ENCODE measurements at places on chromosomes 7 and 10.

GRCh38 chr10:122197611-122198222 is 73.4 kb upstream of the BTBD16 start:
- DNase-seq, result no peak

DNA sequence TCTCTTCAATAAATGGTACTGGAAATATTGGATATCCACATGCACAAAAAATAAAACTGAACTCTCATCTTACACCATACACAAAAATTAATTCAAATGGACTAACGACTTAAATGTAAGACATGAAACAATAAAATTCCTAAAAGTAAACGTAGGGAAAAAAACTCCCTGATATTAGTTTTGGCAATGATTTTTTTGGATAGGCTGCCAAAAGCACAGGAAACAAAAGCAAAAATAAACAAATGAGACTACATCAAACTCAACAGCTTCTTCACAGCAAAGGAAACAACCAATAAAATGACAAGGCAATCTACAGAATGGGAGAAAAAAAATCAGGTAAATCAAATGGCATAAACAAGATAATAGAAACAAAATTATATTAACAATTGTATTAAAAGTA is 65.7 kb downstream of the ORC5 start:
- no peak for DNase-seq

- no peak for DNase-seq
These were observed 11.4 kb upstream of the ZNF12 start for GRCh38 chr7:6718124-6718523.

GRCh38 chr7:143512488-143513340 is 35.0 kb downstream of the TAS2R41 start:
- DNase-seq, result no peak

- no peak for DNase-seq
These were observed 32.6 kb downstream of the CDH23 start for GRCh38 chr10:71429304-71429703.

GRCh38 chr7:151648429-151648828 is 128.7 kb upstream of the RHEB start:
- DNase-seq, result no peak

DNA sequence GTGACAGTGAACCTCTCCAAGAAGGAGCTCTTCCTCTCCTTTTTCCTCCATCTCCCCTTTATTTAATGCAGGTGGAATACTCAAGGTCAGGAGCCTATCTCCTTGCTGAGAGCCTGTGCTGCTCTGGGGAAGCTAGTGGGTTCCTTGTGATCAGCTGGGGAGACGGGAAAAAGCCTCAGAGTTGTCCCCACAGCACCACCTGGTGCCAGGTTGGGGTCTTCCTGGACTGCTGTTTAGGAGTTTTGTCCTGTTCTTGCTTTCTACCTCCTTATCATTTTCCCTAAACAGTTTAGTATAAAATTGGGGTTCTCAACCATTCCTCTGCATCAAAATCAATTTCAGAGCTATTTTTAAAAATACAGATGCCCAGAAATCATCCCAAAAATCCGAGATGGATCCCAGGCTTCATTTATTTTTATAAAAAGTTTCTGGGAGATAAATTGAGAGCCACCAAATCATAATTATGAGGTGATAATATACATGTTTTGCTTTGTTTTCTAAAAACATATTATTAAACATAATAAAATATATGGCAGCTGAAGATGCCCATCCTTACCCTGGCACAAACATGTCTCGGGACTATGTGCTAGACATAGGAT is 44.3 kb downstream of the MACC1 start:
- peak; percentile 26 for DNase-seq

GRCh38 chr10:74787457-74787856 is 38.9 kb upstream of the KAT6B start:
- DNase-seq, result no peak

GRCh38 chr10:103501186-103501585 is 7.7 kb downstream of the NEURL1 start:
- DNase-seq, result no peak

DNA sequence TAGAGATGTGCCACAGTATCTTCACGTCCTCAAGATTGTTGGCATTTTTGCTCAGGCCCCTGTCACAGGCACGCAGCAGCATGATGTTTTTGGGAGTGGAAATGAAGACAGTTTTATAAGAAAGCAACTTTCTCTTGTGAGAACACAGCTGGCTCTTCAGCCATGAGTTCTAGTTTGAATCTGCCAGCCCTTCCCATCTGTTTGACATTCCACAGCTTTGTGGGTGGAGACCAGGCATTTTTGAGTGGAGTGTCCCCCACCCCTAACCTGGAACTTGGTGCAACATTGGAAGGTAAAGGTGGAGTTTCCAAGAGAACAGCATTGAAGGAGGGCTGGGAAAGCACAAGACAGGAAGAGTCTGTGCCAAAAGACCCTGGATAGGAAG is 253.1 kb upstream of the IGFBP3 start:
- no peak for DNase-seq

- DNase-seq, result no peak
These were observed 4.4 kb downstream of the NAT16 start for GRCh38 chr7:101175664-101176063.

DNA sequence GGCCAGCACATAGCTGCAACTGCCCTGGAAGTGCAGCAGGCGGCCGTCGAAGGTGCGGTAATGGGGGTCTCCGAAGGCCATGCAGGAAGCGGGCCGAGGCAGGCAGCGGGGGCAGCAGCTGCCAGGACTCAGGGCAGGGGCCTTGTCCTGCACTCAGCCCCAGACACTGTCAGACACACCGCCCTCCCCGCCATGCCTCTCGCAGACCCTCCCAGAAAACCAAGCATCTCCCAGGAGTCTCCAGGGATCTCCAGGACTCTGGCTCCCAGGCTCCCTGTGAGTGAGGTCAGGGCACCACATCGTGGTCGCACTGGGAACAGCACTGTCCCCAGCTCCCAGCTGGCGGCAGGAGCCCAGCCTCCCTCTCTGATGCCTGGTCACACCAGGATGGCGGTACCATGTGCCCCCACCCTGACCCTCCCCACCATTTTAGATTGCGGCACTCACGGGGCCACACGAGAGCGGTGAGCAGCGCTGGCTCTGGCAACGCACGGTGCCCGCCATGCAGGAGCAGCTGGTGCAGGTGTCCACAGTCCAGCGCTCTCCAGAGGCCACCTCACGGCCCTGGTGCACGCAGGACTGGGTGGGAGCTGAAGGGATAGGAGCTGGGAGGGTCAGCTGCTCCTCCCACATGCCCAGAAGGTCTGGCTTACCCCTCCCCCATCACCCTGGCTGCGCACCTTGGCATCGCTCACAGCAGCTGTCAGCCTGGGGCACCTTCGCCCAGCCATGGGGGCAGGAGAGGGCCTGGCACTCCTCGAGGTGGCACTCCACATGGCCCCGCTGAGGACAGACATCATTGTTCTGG is 17.5 kb downstream of the ATP6V1F start:
- no peak for DNase-seq

- no peak for DNase-seq
These were observed 179.3 kb downstream of the PFKFB3 start for GRCh38 chr10:6382081-6382480.

- no peak for DNase-seq
These were observed 13.4 kb upstream of the NPFFR1 start for GRCh38 chr10:70297224-70297623.

- DNase-seq, result no peak
These were observed 92.9 kb downstream of the CTNNA3 start for GRCh38 chr10:67603086-67603485.

GRCh38 chr7:47536661-47537611 is 45.0 kb downstream of the TNS3 start:
- no peak for DNase-seq

- DNase-seq, result no peak
These were observed 110.5 kb downstream of the SVIL start for GRCh38 chr10:29524294-29524693.

DNA sequence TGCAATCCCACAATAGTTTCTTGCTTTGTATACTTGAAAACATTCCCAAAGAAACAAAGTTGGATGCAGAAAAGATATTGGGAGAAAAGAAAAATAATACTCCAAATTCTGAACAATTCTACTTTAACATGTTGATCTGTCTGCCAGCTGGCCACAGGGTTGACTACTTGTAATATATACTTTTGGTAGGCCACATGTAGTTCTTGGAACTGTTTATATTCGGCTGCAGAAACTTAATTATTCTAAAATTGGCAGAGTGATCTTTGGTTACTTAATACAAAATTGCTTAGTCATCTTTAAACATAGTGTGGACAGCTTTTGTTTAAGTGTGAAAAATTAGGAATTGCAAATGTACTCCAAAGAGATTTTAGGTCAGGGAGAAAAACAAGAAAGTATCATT is 76.0 kb downstream of the CALD1 start:
- DNase-seq, result no peak

- no peak for DNase-seq
These were observed 28.1 kb downstream of the EPHB4 start for GRCh38 chr7:100799037-100799896.

DNA sequence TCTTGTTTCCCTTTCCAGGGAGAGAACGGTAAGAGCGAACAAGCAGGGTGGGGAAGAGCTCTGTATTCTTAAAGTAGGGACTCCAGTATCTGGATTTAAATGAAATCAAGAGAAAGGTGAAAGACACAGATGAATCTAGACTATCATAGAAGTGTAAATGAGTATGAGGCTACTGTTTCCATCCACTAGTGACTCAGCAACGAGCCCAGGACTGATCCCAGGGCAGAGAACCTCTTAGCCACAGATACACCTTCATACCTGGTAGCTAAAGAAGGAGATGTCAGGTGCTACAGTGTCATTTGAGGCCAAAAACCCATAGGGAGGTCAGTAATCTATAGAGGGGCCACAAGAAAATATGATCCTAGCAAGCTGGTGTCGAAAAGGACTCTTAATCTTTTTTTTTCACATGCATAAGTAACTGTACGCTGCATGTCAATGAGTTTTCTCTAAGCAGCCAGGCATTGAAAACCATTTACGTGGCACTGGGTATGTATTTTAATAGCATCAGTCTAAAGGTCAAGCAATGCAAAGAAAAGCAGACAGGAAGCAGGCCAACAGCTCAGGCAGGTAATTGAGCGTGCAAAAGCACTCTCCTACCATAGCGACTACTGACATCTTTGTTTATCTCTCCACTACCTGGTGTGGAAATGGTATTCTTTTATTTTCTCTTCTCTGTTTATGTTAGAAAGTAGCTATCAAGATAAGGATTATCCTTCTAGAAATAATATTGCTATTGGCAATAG is 91.5 kb upstream of the EGR2 start:
- DNase-seq, result no peak

DNA sequence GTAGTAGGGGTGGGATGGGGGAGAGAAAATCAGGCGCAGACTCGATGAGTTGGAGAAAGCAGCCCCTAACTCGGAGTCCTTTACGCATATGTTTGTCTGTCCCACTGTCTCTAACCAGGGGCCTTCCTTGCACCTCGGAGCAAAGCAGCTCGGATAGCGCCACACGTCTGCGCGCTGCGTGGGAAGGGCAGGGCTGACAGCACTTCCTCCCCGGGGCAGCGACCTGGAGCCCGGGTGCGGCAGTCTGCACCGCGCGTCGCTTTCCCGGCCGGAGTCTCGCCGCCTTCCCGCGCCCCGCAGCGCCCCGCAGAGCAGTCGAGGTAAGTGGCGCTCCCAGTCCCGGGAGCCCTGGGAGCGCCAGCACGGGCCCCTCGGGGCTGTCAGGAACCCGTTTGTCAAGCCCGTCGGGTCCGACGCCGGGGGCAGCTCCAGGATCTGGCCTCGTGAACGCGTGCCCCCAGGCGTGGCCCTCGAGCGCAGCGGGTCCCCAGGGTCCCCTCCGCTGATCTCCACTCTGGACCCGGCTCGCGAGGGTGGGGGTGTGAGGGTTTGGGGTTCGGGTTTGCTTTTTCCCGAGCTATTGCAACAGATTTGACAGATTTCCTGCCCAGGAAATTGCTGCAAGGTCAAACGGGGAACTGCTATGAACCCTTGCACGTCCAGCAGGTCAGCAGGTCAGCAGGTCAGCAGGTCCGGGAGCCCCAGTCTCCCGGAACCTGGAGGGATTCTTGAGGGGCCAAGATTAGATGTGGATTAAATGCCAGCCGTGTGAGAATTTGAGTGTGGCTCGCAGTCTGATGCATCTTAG is 597 bp downstream of the APBB1IP start:
- DNase-seq, result no peak

GRCh38 chr7:106927536-106927935 is 62.5 kb downstream of the PIK3CG start:
- DNase-seq, result no peak

- no peak for DNase-seq
These were observed 103.3 kb downstream of the GRB10 start for GRCh38 chr7:50679218-50680007.

DNA sequence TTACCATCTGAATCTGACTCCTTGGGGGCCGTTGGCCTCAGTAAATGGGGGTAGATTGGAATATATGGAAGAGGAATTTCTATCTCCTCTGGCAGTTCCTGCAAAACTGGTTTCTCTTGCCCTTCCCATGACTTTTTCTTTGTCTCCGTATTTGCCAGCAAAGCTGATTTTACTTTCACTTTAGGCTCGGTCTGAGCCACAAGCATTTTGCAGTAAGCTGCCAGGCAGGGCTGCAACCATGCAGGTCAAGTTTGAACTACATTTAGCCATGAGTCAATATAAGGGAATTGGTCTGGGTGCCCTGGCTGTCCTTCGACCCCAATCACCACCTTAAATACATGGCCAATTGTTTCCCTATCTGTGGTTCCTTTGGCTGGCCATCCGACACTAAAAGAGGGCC is 104.3 kb downstream of the TRIM24 start:
- no peak for DNase-seq

DNA sequence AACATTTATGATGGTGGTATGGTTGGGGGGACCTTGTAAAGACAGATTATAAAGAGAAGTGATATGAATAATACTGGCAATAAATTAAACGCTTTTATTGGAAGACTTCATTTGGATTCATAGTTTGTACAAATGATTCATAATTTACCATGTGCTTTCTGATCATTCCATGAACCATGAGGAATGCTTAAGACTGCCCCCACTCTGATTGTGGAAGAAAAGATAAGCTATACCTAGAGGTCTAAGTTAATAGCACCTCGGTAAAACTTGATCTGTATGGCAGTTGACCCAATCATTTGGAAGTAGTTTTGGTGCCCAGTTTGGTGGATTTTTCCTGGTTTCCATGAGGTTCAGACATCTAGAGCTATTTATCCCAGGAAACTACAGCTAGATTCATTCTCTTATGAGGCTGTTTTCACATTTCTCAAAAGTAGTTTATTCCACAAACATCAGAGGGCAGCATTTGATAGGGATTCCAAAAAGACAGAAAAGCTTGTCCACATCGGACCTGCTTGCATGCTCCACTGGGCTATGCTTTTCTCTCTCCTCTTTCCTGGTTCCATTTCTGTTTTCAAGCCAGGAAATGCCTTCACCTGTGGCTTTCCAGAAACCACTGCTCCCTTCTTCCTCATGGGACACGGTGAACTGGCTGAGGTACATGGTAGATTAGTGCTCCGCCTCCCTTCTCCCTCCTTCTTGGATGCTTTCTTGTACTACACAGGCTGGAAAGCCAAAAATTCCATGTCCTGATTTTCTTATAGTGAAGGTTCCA is 29.2 kb downstream of the TFAM start:
- DNase-seq, result peak; percentile 77

GRCh38 chr10:101006593-101007098 is 7.0 kb downstream of the LZTS2 start:
- DNase-seq, result no peak

DNA sequence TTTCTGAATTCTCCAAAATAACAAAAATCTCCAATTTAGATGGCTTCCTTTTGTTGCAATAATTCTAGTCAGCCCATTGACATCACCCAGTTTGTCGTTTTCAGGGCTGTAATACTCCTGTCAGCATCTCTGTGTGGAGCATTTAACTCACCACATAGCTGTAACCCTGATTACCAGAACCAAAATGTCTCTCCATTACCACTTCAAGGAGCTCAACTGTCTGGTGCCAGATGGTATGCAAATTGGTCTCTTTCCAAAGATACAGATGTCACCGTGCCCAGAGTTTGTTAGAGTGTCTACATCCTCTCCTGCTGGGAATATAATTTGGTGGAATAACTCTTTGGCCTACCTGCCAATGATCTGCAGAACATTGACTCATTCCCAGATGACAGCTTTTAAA is 350.3 kb upstream of the POT1 start:
- no peak for DNase-seq
